ENCODE measurements at places on chromosomes 1 and 21. TPM values are rescaled to one million over a fixed set of nuclear protein-coding genes. Genes with fewer than 3 reads are reported as not detected.

Gene PGM1
- 116 TPM for total RNA-seq

Gene EXTL2
- 16.0 TPM for total RNA-seq

Gene ADORA1
- 1.4 TPM for total RNA-seq

Gene SFN
- total RNA-seq, result not detected

Gene CFAP74
- not detected for total RNA-seq

Gene STYXL2
- 0.16 TPM for total RNA-seq

Gene PLA2G2F
- total RNA-seq, result not detected

Gene LCE1E
- total RNA-seq, result not detected
